CMK (cell line): ENCODE measurements at places on chromosomes 2 and 18.

DNA sequence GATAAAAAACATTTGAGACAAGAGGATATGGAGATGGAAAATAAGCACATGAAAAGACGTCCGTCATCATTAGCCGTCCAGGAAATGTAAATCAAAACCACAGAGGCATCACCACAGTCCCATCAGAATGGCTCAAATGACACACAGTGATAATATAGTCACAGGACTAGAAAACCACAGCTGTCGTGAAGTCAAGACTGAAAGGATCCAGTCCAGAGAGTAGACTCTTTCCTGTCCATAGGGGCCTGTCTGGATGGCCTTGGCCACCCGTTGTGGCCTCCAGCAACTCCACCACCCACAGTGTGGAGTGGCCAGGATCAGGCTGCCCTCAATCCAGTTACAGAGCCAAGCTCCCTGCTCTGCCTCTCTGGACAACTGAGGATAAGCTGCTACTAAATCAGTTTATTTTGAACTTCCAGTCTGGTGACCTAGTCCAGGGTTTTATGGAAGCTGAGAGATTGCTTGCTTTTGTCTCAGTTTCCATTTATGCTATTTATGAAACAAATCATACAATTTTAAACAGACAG, 60.4 kb downstream of the RHOB start:
- no peak for DNase-seq

DNA sequence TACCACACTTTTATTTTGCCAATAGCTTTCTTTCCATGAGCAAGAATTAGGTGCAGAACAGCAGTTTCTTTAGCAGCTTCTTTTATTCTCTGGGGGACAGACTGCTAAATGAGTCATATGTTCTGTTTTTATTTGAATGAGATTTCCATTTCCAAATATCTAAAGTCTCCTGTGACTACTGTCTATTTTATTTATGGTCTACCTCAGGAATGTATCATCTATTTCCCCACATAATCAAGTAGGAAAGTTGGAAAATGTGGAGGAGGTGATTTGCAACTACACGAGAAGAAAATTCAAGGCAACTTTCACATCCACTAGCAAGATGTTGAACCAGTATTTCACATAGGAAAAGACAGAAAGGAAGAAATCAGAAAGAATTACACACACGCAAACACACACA, 139.9 kb upstream of the MEX3C start:
- no peak for DNase-seq

- no peak for DNase-seq
These were observed 36.0 kb upstream of the CCDC195 start for GRCh38 chr2:224751996-224752698.

GRCh38 chr2:23330214-23330613, 54.8 kb upstream of the KLHL29 start:
- no peak for DNase-seq

DNA sequence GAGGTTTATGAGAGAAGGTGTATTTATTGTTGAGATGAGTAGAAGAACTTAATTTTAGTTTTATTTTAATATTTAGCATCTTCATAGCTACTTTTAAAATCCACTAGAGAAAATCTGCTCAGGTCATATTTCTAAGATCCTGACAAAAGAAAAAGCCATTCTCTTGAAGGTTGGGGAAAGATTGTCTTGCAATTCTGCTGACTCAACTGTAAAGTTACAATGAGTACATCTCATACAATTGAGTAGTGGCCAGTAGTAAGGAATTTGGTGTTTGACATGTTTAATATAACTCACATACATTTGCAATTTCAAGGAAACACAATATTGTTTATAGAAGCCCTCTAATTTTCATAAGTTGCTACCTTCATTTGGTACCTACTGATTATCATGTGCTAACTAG, 344.5 kb downstream of the LRRTM1 start:
- no peak for DNase-seq

DNA sequence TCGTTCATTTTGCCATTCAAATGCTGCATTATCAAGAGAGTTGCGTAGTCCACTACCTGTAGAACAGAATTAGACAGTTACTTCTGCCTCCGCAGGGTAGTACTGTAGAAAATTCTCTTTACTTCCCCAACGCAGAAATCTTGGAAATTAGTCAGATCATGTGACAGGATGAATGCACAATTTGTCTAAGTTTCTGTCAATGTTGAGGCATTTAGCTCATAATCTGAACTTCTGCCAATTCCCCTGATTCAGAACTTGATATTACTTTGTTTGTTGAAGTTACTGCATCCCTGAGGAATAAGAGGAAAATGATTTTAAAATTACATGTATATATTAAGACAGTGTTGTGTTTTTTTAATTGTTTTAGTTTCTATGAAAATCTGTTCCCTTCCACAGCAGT, 83.4 kb downstream of the TTC27 start:
- no peak for DNase-seq

DNA sequence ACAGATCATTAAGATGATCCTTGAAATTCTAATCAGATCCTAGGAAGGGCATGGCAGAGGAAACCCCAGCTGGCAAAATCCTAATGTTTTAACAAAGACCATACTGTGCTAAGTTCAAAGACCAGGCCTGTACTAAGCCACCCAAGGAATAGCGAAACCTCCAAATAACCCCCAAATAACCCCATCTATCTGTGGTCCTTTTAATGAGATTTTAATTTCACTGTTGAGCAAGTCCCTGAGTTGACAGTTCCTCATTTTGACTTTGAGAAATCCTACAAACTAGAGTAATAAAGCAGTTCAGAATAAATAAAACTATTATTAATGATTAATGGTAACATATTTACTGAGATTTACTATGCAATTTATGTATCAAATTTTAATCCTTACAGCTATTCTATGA, 259.8 kb downstream of the STK39 start:
- DNase-seq, result no peak

GRCh38 chr2:54295911-54296310, 39.9 kb upstream of the TSPYL6 start:
- DNase-seq, result no peak

DNA sequence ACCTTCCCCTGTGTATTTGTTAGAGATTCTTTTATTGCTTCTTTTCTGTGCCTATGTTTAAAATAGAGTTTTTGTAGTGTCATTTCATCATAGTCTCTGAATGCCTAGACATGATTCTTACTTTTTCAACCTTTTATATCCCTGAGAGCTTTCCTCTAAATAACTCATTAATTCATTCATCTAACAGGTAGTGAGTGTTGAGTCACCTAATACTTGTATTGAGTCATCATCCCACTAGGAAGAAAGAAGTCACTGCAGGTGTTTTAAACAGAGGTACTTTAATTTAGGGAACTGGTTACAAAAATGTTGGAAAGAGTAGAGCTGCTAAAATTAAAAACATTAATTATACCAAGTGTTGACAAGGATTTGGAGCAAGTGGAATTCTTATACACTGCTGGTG, 18.5 kb upstream of the NMS start:
- DNase-seq, result no peak

- no peak for DNase-seq
These were observed 68.3 kb downstream of the MARCO start for GRCh38 chr2:119010336-119010735.

DNA sequence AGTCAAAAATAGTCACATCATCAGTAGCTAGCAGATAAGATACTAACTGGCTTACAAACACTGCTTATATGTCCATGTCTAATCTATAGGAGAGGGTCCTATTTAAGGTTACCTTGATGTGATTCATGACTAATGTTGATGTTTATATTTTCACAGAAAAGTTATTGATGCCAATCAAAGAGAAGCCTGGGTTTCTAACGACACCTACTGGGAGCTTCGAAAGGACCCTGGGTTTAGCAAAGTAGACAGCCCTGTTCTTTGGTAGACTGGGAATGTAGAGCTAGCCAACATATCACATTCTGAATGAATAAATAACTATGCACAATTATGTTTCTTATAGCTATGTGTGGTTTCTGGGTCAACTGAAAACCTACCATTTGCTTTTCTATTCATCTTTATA, 55.7 kb downstream of the PRKRA start:
- no peak for DNase-seq

GRCh38 chr2:54845514-54845913, 122.1 kb downstream of the EML6 start:
- no peak for DNase-seq

DNA sequence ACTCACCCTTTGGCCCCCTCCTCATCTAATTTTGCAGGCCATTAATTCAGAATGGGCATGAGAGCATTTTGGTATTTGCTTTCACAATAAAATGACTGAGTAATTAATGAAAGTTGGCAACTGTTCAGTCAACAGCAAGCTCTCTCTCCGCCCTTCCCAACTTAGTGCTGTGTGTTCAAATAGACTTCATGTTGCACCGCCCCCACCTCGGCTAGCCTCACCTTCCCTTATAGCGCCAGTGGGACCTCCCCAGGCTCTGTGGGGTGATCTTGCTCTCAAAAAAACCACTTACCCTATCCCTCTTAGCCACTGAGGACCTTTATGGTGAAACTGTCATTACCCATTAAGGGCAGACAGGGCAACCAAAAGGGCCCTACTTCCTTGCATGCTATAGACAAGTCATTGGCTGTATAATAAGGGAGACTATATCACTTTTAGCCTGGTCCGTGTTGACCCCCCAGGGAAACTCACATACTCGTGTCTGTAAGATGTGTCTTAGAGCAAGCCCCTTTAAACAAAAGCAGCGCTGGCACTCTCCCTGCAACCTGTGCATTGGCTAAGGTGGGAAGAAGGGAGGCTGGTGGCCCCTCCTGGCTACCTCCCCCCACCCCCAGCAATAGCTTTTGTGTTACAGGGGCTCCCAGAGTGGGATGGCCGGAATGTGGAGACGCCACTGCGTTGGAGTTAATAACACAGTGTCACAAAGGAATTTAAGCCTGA, 15.2 kb downstream of the EN1 start:
- DNase-seq, result no peak

GRCh38 chr2:26652361-26653041, 11.3 kb upstream of the CIB4 start:
- DNase-seq, result no peak

- DNase-seq, result no peak
These were observed 20.9 kb upstream of the TFPI start for GRCh38 chr2:187574969-187575750.

DNA sequence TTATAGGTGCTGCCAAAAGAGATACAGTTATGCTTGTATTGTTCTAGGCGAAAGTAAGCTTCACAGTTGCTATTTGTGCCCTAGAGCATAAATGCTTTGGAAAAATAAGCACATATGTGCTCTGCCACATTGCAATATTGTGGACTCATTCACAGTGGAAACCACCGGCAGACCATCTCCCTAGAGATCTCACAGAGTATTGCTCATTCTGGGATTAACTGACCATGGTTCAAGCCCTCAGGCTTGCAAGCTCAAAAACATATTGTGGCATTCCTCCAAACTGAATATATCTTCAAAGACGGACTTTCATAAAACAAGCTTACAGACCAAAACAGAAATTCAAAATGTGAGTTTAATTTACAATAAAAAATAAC, 158.2 kb upstream of the CCDC150 start:
- no peak for DNase-seq

- DNase-seq, result no peak
These were observed 34.9 kb downstream of the RNU4ATAC start for GRCh38 chr2:121565389-121566250.

DNA sequence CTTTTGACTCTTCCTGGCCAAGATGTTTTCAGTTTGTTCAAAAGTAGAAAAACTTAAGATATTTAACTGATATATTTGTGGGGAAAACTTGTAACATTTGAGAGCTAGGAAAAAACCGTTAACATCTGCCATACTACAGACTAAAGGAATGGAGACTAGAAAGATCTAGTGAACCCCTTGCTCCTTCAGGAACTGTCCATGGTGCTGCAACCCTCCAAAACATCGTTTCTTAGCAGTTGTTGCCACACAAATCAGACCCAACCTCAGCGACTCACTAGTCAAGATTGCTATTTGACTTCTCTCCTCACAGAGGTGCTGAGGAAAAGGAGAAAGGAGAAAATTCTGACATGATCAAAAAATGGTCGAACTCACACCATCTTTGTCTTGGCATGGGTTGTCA, 393.8 kb upstream of the LYPD1 start:
- DNase-seq, result no peak

GRCh38 chr2:128558441-128558840, 239.8 kb upstream of the HS6ST1 start:
- no peak for DNase-seq

DNA sequence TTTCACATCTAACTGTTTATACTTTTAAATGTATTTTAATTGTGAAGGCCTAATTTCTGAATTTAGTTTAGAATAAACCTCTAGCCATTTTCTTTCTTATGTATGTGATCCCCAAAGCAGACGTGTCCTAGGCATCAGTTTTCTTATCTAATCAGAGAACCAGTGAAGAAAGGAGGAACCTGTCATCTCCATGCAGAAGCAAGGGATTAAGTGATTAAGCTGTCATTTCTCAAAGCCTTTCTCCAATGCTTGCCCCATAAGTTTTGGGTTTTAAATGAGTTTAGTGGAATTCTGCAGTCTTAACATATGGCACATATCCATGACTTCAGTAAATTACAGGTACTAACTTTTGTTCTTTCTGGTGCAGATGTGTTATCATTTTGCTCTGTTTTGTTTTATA, 190.4 kb downstream of the PLCL1 start:
- DNase-seq, result no peak

- DNase-seq, result no peak
These were observed 60.3 kb downstream of the KIAA2012 start for GRCh38 chr2:202133200-202133908.

DNA sequence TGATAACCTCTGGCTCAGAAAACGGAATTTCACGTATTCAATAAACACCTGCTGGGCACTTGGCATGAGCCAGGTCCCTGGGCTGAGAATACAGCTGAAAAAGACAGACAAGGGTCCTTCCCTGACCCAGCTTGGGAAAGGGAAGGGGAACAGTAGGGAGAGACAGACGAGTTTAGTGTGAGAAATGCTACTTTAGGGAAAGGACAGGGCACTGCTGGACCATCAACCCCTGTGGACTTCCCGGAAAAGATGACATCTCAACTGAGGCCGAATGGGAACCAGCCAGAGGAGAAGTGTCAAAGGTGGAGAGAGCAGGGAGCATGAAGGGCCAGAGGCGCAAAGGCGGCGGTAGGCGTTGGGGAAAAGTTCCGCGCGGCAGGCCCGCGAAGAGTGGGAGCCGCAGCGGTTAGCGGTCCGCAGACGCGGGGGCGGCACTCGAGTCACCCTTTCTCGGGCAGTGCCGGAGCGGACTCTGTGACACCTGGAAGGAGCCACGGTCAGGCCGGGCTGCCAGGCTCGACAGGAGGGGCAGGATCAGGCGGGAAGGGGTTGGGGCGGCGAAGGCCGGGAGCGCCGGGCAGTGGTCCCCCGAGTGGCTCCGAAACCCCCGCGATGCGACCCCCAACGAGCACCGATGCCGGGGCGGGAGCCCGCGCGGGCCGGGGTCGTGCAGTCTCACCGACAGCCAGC, 519 bp downstream of the TEX261 start:
- DNase-seq, result no peak

- no peak for DNase-seq
These were observed 4.4 kb downstream of the HIBCH start for GRCh38 chr2:190315273-190315672.

DNA sequence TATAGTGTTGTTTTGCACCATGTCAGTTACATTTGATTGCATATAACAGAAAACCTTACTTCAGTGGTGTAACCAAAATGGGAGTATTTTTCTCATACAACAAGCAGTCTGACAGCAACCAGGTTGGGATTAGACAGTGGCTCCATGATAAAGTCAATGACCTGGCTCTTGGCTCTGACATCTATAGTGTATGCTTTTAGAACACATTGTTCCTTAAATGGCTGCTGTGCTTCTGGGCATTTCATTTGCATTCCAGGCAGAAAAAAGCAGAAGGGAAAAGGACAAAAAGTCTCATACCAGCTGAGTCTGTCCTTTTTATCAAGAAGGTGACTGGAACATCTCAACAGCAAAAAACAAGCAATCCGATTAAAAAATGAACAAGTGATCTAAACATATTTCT, 10.2 kb downstream of the MERTK start:
- DNase-seq, result no peak
